T-cell (primary cell): ENCODE measurements at places on chromosomes 3 and 15. TPM values are rescaled to one million over a fixed set of nuclear protein-coding genes. Genes with fewer than 3 reads are reported as not detected.

DNA sequence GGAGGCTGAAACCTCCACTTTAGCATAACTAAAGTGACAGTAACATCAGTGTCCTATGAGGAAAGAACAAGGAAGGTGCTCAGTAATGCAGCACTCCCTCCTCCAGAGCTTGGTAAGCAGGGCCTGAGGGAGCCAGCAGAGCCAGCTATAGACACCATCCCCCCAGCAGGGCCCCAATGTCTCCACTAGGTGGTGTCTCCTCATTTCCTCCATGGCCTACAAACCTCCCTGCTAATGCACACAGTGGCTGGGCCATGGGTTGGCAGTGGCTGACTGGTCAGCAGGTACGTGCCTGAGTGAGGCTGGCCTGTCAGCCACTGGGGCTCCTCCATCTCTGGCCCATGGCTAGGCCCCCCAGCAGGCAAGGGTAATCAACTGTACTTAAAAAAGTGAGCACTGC lies 13.6 kb downstream of the MRPS25 start:
- H3K36me3 ChIP-seq, result peaks cover 62% of the 10 kb centered on the region
- H3K27me3 ChIP-seq, result no peaks in the 10 kb centered on the region

DNA sequence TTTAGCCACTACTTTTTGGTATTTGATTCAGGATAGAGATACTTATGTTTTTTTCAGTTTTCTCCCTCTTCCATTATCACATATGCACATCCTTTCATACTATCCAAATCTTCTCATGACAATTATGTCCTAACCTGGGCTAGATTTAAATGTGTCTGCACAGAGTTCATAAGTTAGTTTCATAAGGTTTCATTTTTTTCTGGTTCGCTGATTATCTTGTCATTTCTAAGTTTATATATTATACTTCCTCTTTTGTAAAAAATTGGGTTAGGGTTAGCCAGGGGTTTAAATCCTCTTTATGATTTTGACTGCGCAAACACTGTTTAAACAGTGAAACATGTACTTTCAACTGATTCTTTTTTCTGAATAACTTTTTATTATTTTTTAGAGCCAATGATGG lies 148.6 kb downstream of the SST start:
- H3K27me3 ChIP-seq, result peaks cover 3% of the 10 kb centered on the region
- DNase-seq, result no peak
- no peaks in the 10 kb centered on the region for H3K36me3 ChIP-seq
- no peak overlapping the region for H3K4me3 ChIP-seq

DNA sequence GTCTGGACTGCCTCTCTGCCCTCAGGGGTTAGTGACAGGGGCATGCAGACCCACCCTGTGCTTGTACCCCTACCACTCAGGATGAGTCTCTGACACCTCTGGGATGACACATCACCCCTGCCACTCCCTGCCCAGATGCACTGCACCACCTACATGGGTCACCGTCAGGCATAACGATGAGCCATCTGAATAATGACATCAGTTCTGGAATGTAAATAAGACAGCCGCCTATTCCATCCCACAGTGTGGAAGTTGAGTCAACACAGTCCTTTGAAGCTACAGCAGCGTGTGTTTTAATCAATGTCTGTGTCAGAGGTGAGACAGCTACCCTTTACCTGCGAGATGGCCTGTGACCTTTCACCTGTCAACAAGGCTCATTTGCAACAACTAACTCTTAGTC lies 268.7 kb upstream of the ARRDC4 start:
- no peaks in the 10 kb centered on the region for H3K36me3 ChIP-seq
- DNase-seq, result no peak
- H3K27me3 ChIP-seq, result no peaks in the 10 kb centered on the region
- H3K4me1 ChIP-seq, result no peaks in the 10 kb centered on the region

DNA sequence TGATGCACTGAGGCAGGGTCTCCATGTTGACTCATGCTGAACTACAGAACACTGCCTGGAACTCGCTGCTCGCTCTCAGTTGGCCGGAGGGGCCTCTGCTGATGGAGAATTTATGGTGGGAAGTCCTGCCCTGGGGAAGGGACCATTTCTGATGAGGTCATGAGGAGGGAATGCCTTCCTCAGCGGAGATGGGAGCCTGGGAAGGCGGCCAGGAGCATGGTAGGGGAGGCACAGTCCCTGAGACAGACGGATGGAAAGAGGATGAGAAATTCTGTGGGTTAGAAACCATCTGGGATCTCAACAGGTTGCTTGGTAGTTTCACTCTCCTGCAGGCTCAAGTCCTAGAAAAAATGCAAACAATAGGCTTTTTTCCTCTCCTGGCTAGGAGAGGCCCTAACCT lies 56.8 kb upstream of the TPM1 start:
- H3K27me3 ChIP-seq, result no peaks in the 10 kb centered on the region
- no peak for DNase-seq
- H3K27ac ChIP-seq, result no peak overlapping the region
- no peaks in the 10 kb centered on the region for H3K36me3 ChIP-seq
- no peaks in the 10 kb centered on the region for H3K4me1 ChIP-seq
- H3K4me3 ChIP-seq, result no peak overlapping the region

ITPKA gene
- not detected for total RNA-seq
